Right renal pelvis (tissue), 4 donors: ENCODE measurements at places on chromosomes 1 and 21. TPM values are rescaled to one million over a fixed set of nuclear protein-coding genes. Genes with fewer than 3 reads are reported as not detected.

DNA sequence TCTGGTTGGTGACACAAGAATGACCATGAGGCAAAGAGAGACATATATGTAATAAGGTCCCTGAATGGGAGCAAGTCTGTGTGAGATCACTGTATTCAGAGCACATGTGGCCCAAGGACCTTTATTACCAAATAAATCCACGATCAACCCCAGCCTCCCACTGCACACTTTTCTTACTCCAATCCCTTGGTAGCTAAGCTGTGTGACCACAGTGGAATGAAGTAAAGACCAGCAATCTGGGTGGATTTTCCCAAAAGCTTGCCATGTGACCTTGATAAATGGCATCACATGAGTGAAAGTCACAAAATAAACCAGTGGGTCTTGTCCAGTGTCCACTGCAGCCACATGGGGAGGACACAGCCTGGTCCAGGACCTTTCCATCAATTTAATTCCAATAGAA is 36.7 kb upstream of the TLR5 start:
- DNase-seq = no peak

DNA sequence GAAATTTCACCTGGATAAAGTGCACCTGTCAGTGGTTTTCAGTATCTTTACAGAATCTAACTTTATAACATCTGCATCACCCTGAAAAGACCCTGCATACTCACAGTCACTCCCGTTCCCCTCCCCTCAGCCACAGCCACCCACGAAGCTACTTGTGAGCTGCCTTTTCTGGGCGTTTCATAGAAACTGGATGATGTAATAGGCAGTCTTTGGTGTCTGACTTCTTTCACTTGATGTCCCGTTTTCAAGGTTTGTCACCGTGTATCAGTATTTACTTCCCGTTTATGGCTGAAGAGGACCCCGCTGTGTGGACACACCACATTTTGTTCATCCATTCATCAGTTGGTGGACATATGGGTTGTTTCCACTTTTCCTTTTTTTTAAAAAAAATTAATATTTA is 47.8 kb upstream of the LRRC3 start:
- no peak for DNase-seq

DNA sequence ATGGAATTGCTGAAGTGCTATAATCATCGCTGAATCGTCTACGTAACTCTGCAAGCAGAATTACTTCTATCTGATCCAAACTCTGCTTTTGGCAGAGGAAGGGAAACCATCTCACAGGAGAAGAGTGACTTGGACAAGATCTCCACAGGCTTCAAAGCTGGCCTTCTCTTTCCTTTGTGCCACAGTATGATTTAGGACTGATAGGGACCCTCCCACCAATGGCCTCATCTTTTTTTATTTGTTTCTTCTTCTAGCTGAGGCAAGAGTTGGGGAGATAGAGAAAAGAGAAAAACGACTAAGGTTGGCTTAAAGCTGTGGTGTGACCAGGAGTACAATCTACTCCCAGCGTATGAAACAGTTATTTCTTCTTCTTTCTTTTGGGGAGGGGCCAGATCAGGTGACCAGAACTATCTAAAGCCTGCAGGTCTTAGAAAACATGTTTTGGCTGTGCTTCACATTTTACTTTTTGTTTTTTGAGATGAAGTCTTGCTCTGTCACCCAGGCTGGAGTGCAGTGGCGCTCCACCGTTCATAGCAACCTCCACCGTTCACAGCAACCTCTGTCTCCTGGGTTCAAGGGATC is 35.0 kb downstream of the ZNF496 start:
- no peak for DNase-seq

DNA sequence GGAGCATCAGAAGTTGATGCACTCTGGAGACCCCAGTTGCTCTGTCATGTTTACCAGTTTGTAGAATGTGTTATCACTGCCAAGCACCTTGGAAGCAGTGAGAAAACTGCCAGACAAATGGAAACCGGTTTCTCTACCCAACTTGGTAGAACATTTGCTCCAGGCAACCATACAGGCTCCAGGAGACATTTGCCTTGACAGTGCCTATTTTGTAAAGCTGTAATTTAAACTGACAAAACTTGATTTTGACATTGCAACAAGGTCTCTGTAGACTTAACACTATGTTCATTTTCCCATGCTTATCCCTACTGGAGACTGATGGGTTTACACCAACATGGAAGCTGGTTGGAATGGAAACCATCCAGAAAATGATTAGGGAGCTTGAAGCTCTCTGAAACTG is 97.6 kb downstream of the ROR1 start:
- DNase-seq = no peak

DNA sequence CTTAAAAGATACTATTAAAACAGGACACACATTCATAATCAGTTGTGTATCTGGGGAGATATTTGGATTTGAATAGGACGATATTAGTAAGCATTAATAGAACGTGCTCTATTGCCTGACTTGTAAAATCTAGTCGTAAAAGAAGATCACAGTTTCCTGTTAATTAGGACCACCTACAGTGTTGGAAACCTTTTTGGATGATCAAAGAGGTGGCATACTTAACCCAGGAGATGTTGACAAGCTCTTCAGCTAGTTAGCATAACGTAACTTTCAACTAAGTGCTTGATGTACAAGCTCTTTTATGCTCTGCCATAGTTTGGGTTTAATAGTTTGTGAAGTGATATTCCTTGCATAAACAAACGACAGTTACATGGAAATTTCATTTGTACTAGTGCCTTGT is 293.3 kb upstream of the NR5A2 start:
- DNase-seq = no peak

Gene FNBP1L
- 118 TPM for polyA plus RNA-seq

Gene PCAT6
- polyA plus RNA-seq = 2.5 TPM

Gene MROH7
- polyA plus RNA-seq = 4.8 TPM
